Renal cortical epithelial cell (primary cell): ENCODE measurements at places on chromosomes 1 and 21. TPM values are rescaled to one million over a fixed set of nuclear protein-coding genes. Genes with fewer than 3 reads are reported as not detected.

Gene FUCA1
- total RNA-seq: 153 and 245 TPM in 2 replicates

Gene CELSR2
- total RNA-seq: 8.5 and 75.9 TPM in 2 replicates

Gene FCRL6
- total RNA-seq: 0.05 TPM in 1 of 2 replicates, not detected in the other

Gene ADORA1
- total RNA-seq: 4.2 and 54.7 TPM in 2 replicates

Gene BNIPL
- 0.40 TPM in 1 of 2 replicates, not detected in the other for total RNA-seq

Gene DLGAP3
- total RNA-seq: 0.05 TPM in 1 of 2 replicates, not detected in the other

Gene DDX20
- 20.9 and 26.7 TPM in 2 replicates for total RNA-seq

Gene CCDC27
- total RNA-seq: not detected in 2 replicates

Gene PITHD1
- total RNA-seq: 40.5 and 40.8 TPM in 2 replicates

Gene CELF3
- total RNA-seq: not detected in 2 replicates

Gene SPRR1B
- not detected in 2 replicates for total RNA-seq

Gene DYRK3
- total RNA-seq: 13.5 and 15.6 TPM in 2 replicates

Gene EXOC8
- total RNA-seq: 19.3 and 24.8 TPM in 2 replicates

Gene PCBP3
- 0.15 TPM in 1 of 2 replicates, not detected in the other for total RNA-seq

Gene IVL
- total RNA-seq: 0.15 and 2.4 TPM in 2 replicates

Gene OR14K1
- not detected in 2 replicates for total RNA-seq

Gene NEGR1
- total RNA-seq: 1.6 and 14.9 TPM in 2 replicates

Gene ERVH48-1
- not detected in 2 replicates for total RNA-seq

Gene POU3F1
- total RNA-seq: 0.05 TPM in 1 of 2 replicates, not detected in the other

Gene CYP4Z1
- not detected in 2 replicates for total RNA-seq

Gene OR10Z1
- total RNA-seq: not detected in 2 replicates

Gene LENEP
- 0.60 TPM in 1 of 2 replicates, not detected in the other for total RNA-seq

Gene KRTAP12-2
- total RNA-seq: not detected in 2 replicates

Gene TSPEAR
- not detected in 2 replicates for total RNA-seq

Gene CDC73
- 19.3 and 54.4 TPM in 2 replicates for total RNA-seq

Gene NEK2
- total RNA-seq: 0.85 and 15.1 TPM in 2 replicates
